ENCODE measurements at places on chromosomes 13 and 19.

DNA sequence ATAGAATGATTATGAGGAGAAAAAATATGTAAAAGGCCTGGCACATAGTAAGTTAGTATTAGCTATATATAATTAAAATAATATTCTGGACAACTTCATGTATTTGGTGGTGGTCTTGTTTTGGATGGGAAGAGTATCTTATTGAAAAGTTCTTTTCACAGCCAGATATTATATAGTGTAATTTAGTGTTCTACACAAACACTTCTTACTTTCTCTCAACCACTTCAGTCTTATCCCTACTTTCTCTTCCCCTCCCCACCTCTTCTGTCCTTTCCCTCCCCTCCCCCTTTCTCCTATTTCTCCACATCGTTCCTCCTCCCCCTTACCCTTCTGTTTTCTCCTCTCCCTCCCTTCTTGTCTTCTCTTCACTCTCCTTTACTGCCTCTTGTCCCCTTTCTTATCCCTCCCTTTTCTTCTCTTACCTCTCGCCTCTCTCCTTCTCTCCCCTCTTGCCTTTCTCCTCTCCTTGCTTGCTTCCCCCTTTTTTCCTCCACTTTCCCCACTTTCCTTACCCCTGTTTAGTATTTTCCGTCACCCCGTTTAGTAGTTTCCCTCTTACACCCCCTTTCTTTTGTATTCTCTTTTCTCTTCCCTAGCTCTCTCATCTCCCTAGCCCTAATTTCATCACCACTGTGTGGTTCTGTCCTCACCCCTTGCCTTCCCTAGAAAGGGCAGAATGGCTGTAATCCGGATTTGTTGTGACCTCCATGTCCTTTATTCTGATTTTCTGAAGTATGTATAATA is 107.2 kb upstream of the MLNR start:
- DNase-seq = no peak

DNA sequence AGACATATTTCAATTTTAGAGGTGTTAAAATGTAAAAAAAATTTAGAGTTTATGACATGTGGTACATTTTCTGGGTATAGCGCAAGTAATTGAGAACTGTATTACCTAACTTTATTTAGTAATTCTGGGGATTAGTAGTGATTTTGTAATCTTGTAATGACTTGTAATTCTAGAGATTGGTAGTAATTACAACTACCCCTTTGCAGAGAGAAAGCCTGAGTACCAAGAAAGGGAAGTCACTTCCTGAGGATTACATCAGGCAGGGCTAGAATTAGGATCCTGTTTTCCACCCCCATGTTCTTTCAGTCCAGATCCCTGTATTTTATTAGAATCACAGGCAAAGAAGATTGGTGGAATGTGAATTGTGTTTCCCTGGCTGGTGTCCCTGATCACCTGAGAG is 274.9 kb downstream of the KCNRG start:
- DNase-seq = no peak

DNA sequence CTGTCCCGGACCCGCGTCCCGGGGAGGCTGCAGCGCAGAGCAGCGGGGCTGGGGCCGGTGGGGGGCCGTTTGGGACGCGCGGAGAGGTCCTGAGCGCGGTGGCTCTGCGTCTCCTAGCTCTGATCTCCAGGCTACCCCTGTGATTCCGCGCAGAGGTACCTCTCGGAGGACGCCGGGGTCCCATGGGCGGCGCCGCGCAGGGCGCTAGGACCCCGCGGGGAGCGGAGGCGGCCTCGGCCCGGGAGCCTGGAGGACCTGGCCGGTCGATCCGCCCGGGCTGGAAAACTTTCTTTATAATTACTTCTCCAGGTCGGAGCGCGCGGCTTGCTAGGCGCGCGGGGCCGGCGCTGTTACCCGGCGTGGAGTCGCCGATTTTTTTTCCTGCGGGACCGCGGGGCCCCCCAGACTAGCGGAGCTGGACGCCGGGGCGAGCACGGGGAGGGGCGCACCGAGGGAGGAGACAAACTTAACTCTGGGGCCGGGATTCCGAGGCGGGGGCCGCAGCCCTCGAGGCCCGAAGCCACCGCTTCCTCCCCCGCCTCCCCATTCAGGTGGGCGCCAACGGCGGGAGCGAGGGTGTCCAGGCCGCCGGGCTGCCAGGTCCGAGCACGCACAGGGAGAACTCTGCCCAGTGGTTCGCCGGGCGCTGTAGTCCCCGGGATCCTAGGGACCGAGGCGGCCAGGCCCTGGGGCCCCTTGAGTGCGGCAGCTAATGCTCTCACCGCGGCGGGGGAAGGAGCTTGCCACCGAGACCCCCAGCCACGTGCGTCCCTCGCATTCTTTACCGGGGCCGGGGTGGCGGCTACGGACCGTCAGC is 848 bp upstream of the CEBPA start:
- DNase-seq = peak; percentile 59

DNA sequence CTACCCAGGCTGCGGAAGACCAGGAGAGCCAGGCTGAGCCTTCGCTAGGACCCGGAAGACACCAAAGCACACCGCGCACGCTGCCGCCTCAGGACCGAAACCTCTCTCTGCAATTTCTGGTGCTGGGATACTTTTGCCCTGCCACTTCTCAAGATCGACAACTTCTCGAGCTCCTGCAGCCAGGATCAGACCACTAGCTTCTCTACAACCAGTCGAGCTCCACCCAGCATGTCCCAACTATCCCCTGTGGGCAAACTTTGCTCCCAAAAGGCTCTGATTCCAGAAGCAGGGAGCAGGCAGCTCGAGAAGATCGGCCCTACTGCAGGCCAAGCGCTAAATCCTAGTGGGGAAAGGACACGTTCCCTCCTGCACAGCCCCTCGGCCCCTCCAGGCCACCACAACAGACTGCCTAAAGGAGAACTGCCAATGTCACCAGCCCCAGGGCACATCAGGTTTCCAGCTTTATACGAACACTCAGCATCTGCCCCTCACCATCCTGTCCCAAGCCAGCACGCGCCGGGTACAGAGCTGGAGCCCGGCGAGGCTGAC is 979 bp downstream of the AKAP8 start:
- peak; percentile 64 for DNase-seq

GRCh38 chr13:94296471-94296870 is 183.0 kb downstream of the DCT start:
- DNase-seq = no peak

DNA sequence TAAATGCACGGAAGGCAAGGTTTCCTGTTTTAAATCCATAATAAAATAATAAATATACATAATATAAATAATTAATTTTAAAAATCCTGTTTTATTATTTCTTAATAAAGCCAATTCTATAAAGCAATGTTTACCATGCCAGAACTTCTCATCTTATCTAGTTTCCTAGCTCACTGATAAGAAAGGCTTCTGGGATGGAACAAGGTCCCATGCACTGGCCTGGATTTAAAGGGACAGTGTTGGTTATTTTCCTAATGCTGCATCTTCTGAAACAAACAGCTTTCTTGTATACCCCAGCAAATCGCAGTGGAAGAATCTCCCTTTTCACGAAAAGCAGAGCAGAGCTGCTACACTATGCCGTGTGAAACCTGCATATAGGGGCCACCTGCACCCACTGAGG is 68.8 kb downstream of the LNX2 start:
- no peak for DNase-seq

GRCh38 chr19:2977746-2978138 is 378 bp downstream of the TLE6 start:
- no peak for DNase-seq

- DNase-seq = no peak
Measured at GRCh38 chr19:19427944-19428343, 22.5 kb downstream of the GATAD2A start.

DNA sequence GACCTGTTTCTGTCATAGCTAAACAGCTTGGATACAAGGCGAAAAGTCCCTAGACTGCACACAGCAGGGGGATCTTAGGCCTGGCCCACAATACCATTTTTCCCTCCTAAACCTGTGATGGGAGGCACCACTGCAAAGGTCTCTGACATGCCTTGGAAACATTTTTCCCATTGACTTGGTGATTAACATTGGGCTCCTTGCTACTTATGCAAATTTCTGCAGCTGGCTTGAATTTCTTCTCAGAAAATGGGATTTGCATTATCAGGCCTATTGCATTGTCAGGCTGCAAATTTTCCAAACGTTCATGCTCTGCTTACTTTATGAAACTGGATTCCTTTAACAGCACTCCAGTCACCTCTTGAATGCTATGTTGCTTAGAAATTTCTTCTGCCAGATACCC is 136.2 kb upstream of the TSHZ3 start:
- DNase-seq = no peak

- DNase-seq = no peak
Measured at GRCh38 chr19:13118424-13119193, 545 bp downstream of the NACC1 start.

DNA sequence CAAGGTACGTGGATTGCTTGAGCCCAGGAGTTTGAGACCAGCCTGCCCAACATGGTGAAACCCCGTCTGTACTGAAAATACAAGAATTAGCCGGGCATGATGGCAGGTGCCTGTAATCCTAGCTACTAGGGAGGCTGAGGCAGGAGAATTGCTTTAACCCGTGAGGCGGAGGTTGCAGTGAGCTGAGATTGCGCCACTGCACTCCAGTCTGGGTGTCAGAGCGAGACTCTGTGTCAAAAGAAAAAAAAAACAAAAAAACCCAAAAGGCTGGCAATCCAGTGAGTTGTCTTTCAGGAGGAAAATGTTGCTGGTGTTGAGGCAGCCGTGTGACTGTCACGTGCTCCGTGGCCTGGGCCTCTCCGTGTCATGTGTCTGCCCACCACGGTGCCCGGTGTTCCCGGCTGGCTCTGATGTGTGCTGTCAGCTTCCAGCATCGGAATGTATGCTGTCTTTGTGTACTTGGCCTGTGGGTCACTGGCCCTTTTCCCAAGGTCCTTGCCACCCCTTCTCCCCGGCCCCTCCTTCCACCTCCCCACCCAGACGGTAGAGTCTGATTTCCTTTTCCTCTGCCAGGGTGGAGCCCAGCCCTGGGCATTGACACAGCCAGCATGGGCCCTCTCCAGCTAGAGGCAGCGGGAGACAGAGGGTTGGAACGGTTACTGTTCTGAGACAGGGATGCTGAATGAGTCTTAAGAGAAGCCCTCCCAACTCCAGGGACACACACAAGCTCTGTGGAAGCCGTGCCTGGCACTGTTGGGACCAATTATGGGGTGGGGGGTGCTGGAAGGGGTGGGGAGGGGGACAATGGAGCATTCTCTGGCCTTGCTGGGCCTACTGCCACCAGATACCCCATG is 7.2 kb upstream of the TUBB4A start:
- DNase-seq = no peak

DNA sequence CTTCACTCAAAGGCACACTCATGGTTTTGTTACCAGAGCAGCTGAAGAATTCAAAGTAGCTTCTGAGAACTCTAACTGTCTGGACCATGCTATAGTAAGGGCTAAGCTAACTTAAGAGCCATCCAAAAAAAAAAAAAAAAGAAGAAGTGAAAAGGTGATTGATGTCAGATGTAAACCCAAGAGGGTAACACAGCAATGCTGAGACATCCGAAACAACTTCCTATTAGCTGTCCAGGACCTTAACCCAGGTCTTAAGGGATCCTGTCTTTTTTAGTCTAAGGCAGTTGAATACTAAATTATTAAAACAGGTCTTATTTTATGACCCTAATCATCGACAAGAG is 11.2 kb upstream of the RAB20 start:
- no peak for DNase-seq

GRCh38 chr19:14405380-14405757 is 13.8 kb downstream of the DDX39A start:
- no peak for DNase-seq

DNA sequence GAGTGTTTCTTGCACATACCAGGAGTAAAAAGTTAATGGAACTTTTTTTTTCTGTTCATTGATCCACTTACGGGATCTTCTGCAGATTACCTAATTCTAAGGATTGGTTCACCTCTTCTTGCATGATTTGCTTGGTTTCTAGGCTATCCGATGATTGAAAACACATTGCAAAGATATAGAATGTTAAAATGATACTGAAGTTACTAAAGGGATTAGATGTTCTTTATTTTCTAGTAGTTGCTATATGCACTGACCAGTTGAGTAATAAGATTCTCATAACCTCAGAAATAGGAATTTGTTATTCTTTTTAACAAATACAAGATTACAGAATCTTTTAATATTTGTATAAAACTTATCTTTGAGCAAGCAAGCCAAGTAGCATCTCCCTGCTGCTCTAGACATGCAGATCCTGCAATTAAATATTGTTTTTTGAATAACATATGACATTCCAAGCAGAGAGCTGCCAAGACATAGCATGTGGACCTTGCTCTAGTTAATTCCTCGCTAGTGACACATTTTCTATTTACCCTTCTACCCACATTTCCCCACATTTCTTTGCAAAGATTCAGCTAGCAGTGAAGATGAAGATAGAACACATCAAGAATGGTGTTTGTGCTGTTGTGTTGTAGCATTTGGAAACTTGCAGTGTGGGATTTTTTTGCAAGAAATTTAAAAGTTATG is 51.7 kb upstream of the RNF113B start:
- no peak for DNase-seq

- DNase-seq = no peak
Measured at GRCh38 chr13:31322026-31322425, 122.3 kb downstream of the B3GLCT start.

GRCh38 chr13:51258612-51259548 is 36.7 kb downstream of the FAM124A start:
- DNase-seq = no peak

- no peak for DNase-seq
Measured at GRCh38 chr13:37617173-37617572, 18.6 kb upstream of the POSTN start.

DNA sequence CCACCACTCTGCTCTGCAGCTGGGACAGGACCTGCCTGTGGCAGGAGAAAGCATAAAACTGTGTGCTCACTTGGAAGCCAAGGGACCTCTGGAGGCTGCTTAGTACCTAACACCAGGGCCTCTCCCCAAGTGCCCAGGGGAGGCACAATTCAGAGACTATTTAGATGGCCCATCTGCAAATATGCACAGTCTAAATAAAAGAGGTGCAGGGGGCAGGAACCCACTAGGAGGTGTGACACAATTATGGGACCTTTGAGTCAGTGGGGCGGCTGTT is 32.6 kb upstream of the EPHX3 start:
- no peak for DNase-seq

DNA sequence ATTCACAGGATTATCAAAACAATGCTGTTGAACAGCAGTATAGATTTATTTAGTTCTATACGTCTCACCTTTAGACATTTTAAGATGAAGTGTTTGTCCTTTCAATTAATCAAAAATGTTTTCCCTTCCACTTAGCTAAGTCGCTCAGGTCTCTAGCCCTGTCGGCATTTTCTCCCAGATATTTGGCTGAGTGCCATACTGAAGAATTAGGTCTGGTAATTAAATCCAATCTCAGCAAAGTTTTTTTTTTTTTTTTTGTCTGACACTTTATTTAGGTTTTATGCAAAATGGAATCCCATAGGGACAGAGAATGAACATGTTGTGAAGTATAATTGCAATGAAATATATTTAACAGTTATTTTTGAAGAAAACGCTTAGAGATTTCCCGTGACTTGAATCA is 44.1 kb downstream of the RFC3 start:
- DNase-seq = no peak

GRCh38 chr13:106371024-106371423 is 164.4 kb downstream of the EFNB2 start:
- no peak for DNase-seq

- no peak for DNase-seq
Measured at GRCh38 chr13:21039097-21039800, 22.1 kb downstream of the LATS2 start.

GRCh38 chr19:40567040-40567749 is 9.5 kb upstream of the SHKBP1 start:
- DNase-seq = no peak
